ENCODE measurements at places on chromosomes 3 and 15. TPM values are rescaled to one million over a fixed set of nuclear protein-coding genes. Genes with fewer than 3 reads are reported as not detected.

The FEZF2 gene
- not detected for total RNA-seq

The SGO1 gene
- total RNA-seq = 9.8 TPM

The HOMER2 gene
- total RNA-seq = 44.8 TPM

The TIMP4 gene
- 2.3 TPM for total RNA-seq

The GOLGA8K gene
- not detected for total RNA-seq

The LRCH3 gene
- 32.4 TPM for total RNA-seq

The ZNF80 gene
- not detected for total RNA-seq

The EPB42 gene
- not detected for total RNA-seq

The FBXW12 gene
- total RNA-seq = 0.28 TPM

The CYP8B1 gene
- not detected for total RNA-seq

The SLC27A2 gene
- total RNA-seq = under 0.01 TPM

The RLBP1 gene
- not detected for total RNA-seq

The SLC12A1 gene
- total RNA-seq = under 0.01 TPM

The BTLA gene
- total RNA-seq = not detected

The ROBO2 gene
- total RNA-seq = under 0.01 TPM
